Testis (tissue), 5 donors: ENCODE measurements at places on chromosomes 5 and 9. TPM values are rescaled to one million over a fixed set of nuclear protein-coding genes. Genes with fewer than 3 reads are reported as not detected.

DNA sequence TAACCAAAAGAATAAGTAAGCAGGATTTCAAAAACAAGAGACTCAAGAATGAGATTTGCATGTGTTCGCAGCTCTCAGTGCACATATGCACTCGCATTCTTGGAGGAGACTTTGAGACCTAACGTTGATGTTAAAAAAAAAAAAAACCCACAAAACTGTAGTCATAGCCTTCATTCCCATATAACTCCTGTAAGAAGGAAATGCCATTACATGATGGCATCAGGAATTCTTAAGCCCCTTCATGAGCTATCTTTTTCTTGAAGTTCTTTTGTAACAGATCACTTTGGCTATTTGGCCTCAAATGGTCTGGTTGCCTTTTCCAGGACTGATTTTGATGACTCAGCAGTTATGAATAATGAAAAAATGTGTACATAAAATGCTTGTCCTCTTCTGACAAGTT, 113.8 kb downstream of the ALDH1A1 start:
- DNase-seq = no peak

DNA sequence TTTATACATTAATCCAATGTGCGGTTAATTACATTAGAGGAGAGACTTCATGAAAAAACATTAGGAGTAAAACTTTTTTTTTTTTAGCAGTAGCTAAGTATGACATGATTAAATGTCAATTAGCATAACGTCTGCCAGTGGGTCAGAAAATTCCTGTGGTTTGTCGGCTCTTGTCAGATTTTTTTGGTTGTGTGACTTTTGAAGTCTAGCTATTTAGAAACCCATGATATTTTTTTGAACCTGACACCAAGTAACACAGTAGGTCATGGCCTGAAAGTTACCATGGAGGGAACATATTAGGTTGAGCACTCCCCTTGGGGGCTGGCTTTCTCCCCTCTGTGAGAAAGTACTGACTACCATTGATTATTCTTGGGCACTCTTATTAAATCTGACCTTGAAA, 84.8 kb upstream of the ALDH1A1 start:
- no peak for DNase-seq

The PRRX2 gene
- polyA plus RNA-seq = 15.3 TPM

- DNase-seq = no peak
These were observed 182.5 kb downstream of the EDIL3 start for GRCh38 chr5:84202136-84202535.

GRCh38 chr9:110048976-110049698, 158.8 kb downstream of the C9orf152 start:
- no peak for DNase-seq

The DEPDC1B gene
- polyA plus RNA-seq = 23.6 TPM

The HNRNPH1 gene
- polyA plus RNA-seq = 395 TPM

DNA sequence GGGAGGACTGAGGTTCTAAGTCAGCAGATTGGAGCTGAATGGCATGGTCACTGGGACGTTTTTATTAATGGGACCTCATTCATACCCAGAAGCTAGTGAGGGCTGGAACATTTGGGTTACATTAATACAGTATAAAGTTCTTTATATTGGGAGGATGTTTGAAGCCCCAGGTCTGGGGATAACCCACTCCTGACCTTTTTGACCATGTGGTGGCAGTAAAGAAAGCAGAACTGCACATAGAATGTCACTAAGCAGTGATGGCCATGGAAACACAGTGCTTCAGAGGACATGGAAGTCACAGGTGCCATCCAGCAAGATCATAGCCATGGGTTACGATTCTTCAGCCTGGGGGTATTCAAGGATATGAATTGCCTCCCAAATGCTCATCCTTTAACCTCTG, 176.0 kb downstream of the ATP10B start:
- DNase-seq = no peak

The PGGT1B gene
- polyA plus RNA-seq = 15.6 TPM

DNA sequence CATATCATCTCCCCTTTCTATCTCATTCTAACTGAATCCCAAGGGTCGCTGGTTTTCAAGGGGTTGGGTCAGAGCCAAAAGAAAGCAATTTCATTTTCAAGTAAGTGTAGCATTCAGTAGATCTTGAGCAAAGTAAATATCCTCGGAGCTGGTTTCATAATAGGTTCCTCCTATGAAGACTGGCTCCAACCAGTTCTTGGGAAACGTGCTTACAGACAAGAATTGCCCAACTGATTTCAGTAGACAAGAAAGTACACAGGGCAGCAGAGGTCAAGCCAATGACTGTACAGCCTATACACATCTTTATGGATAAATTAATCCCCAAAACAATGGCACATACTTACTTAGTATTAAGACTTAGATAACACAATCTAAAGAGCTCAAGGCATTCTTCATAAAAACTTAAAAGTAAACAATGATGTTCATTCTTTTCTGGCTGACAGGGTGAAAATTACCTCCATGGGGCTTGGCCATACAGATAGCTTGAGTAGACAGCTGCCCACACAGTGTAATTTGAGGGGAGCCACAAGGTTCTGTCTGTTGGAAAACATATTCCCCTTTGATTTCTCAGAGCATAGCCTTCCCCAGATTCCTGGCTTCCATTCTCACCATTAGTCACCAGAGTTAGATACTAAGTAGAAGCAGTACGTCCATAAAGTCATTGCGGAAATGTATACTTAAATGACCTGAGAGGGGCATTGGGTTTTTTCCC, 163.9 kb downstream of the ARRDC3 start:
- DNase-seq = peak; percentile 22

GRCh38 chr5:23284656-23285055, 222.8 kb upstream of the PRDM9 start:
- no peak for DNase-seq

The LCN10 gene
- 8.7 TPM for polyA plus RNA-seq

DNA sequence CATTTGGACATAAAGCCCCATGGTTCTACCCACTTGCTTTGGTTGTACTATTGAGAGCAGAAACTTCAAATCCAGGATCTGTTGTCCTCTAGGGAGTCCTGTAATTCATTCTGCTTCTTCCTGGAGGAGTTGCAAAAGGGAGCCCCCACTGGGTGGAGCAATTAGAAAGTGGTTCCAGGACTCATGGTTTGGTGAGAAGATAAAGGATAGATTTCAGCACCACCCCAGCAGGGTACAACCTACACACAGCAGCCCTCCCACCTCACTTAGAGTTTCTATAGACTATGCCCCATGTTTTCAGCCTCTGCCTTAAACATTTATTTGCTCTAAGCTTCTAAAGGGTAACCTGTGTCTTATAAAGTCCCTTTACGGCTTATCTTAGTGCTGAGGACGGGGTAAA, 112.6 kb upstream of the ARRDC3 start:
- no peak for DNase-seq

DNA sequence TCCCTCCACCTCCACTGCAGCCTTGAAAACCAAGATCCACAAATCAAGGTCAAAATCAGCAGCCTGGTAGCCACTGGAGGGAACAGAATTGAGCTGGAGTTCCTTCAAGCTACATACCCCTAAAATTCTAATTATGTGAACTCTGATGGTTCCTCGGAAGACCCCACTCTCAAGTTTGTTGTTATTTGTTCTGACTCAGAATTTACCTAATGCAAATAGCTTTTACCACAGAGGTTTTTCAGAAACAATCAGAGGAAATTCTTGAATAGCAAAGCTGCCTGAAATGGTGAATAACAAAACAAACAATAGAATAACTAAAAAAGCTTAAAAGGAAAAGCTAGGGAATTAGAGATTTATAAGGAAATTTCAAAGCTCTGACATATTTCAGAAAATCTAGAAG, 220.0 kb downstream of the CDH18 start:
- no peak for DNase-seq

DNA sequence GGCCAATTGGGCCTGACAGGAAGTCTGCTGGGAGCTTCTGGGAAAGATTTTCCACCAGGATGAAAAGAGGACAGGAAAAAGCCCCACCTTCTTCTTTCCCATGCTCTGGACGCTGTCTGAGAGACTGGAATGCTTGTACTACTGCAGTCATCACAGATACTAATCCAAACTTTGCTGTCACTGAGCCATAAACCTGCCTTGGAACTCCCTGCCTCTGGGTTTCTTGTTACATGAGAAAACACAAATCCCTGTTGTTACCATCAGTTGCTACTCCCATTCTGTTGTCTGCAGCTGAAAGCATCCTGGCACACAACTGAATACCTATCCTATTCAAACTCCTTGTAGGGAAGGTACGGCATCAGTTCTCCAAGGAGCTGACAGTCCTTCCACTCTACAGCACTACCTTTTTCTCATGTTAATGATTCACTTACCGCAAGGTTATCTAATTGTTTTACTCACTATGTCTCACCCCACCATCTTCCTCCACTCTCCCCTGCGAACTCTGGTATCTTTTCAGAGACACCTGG, 167.5 kb downstream of the CDK5RAP2 start:
- DNase-seq = no peak

- DNase-seq = no peak
These were observed 160.9 kb upstream of the NR3C1 start for GRCh38 chr5:143564417-143564816.

The PCDHGB3 gene
- 0.74 TPM for polyA plus RNA-seq

The RNF180 gene
- 4.5 TPM for polyA plus RNA-seq

The PTGES gene
- 41.8 TPM for polyA plus RNA-seq

The SHOC1 gene
- polyA plus RNA-seq = 14.9 TPM

The GKAP1 gene
- polyA plus RNA-seq = 132 TPM

- DNase-seq = no peak
These were observed 49.6 kb upstream of the TNFSF15 start for GRCh38 chr9:114855488-114855887.

DNA sequence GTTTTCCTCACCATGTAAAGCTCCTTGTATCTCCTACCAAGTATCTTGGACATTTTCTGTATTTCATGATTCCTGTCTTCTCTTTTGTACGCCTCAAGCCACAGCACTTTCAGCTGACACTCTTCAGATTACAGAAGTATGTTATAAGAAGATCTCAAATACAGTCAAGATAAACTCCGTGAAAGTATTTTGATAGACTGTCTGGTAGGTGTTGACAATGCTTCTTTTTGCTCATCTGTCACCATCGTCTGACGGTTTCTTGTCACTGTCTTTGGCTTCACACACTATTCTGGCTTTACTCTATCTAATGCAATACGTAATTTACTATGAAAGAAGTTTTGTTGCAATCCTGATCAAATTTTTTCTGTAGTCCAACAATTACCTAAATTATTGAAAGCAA, 294.5 kb upstream of the CDH12 start:
- no peak for DNase-seq

- no peak for DNase-seq
These were observed 56.6 kb upstream of the LMNB1 start for GRCh38 chr5:126720369-126720768.

The ZDHHC11 gene
- 22.9 TPM for polyA plus RNA-seq

DNA sequence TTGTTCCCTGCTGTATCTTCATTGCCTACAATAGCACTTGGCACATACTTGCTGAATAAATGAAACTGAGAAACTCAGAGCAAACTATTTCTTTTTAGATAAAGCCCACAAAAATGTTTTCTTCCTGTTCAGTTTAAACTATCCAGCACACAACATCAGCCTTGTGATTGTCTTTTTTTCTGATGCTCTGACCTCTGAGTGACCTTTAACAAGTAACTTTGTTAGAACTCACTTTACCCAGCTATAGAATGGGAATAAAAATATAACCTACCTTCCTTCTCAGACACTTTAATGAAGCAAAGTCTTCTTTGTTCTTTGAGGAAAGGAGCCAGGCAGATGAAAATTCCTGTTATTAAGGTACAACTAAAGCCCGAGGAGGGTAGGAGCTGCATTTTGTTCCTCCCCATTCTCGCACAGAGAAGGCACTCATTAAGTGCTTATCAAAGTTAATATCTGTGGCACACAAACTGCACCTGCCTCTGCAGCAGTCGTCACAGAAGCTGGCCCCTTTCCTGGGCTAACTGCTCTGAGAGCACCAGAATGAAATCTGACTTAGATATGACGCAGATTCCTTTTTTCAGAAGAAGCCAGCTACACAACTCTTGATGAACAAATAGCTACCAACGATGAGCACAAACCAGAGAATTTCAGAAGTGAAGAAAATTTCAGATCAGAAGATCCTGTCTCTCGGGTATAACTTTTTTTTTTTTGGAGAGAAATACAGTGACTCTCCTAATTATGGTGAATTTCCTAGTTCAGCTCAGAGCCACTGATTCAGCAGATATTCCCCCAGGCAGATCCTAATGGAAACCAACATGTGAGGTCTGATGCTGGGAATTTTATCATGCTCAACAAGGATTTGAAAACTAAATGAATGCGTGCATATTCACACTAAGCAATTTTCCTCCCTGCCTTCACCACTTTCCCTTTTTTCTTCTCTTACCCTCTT, 31.0 kb upstream of the NR3C1 start:
- DNase-seq = no peak

DNA sequence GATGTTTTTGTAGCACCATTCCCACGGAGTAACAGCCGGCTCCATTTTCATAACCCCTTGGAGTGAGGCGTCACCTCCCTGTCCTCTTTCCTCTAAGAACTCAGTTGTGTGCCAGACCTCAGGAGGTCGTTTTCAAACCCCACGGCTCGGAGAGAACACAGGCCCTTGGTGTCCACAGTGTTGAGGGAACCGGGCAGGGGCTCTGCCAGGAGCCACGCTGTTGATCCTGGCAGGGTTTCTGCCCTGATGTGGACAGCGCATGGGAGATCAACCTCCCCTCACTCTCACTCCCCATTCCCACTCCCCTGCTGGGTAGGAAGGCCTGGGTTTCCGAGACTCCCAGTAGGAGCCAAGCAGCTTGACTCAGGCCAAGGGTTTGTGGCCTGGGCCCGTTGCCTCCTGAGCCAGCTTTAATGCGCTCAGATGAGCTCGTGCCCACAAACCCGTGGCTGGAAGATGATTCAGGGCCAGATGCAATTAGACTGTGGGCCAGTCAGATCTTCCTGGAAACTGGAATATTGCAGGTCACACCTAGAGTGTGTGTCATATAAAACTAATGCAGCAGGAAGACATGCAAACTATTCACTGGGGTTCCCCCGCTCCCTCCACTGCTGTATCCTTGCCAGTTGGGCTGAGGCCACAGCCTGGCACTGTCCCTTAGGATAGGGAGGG, 133.4 kb downstream of the SLC12A2 start:
- DNase-seq = no peak

The TICAM2 gene
- polyA plus RNA-seq = 1.1 TPM

DNA sequence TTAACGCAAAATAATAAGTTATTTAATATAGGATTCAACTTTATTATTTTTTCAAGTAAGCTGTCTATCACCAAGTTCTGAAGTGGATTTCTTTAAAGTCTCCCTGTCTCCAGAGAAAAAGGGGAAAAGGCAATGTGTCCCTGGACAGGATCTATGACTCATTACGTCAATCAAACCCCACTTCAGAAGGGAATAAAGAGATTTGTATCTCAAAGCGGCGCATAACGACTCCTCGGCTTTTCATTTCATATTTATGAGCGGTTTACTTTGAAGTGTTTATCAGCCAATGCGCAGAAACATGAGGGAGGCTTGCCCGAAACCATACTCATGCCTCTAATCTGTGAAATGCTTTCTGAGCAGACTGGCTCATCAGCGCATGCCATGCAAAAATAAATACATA, 938.6 kb upstream of the WWC1 start:
- DNase-seq = no peak

The INSL6 gene
- polyA plus RNA-seq = 18.7 TPM

The EGFL7 gene
- 68.5 TPM for polyA plus RNA-seq

DNA sequence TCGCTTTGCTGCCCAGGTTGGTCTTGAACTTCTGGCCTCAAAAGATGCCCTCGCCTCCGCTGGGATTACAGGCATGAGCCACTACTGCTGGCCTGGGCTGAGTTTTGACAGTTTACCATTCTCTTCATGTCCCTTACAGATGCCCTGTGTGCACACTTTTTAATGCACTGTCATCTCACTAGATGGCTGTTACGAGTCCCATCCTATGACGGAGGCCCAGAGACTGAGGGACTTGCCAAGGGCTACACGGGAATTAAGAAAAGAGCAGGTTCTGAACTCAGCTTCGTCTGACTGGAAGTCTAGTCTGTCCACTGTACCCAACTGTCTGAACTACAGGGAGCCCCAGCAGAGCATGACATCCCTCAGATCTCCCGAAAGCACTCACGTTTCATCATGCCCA, 63.9 kb downstream of the ARHGEF37 start:
- no peak for DNase-seq

The FOXI1 gene
- 0.26 TPM for polyA plus RNA-seq
